ENCODE measurements at places on chromosomes 1 and 21.

DNA sequence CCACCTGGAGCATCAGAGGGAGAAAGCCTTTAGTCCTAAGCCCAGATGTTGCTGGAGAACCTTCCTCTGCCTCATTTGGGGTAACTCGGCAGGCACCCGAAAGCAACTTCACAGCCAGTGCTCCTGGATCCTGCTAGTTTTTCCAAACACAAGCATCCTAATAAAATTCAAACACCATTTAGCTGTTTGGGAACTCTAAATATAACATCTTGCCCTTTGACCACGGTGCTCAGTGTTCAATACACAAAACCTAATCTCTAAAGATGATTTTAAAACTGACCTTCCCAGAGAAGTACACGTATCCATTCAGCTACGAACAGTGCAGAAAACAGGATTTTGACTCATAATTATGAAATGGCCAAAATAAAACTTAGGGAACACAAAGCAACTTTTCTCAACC, 40.3 kb downstream of the PROX1 start:
- no peak for DNase-seq

- no peak for DNase-seq
These were observed 109.3 kb downstream of the ZC3H11B start for GRCh38 chr1:219503604-219504003.

DNA sequence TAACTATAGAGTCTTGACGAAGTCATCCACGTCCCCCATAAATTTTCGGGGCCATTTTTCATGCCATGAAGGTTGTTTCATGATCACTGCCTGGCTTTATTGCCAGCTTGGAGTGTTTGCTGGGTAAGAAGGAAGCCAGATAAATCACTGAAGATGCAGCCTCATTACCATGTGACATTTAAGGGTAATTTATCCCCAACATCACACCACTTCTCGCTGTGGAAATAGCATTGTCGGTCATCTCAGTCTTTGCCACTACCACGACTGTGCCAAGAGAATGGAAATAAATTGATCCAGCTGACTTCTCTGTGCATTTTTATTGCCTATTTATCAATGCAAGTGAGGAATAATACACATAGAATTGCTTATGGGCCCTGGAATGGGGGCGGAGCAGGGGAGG, 617.9 kb downstream of the AJAP1 start:
- no peak for DNase-seq

DNA sequence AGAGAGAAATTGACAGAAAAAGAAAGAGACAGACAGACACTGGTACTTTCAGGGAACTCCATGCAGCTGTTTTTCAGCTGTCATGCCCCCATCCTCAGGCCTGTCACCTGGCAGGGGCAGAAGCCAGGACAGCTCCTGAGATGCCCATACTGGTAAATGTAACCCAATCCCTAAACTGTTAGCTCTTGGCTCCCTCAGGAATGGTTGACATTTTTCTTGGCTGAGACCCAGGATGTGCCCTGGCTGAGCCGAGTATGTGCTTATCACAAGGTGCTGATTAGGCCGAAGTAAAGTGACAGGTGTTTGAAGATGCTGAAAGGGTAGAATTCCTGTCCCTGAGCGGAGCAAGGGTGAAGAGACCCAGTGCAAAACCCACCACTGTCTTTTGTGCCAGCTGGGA, 50.7 kb downstream of the PGM1 start:
- DNase-seq, result no peak

DNA sequence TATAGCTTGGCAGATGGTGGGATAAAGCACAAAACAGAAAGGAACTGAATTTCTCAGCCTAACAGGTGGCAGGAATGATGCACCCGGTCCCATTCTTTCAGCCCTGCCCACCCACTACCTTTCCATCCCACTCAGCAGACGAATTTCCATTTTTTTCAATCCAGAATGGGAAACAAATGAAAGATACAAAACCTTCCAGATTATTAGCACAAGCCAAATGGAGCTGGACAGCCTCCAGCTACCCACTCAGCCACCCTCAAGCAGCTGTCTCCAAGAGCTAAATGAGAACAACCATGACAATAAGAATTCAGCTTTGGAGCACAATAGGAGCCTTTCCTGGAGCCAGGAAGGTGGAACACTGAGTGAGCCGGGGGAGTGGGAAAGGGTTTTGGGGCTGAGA, 96.3 kb upstream of the ST6GALNAC5 start:
- no peak for DNase-seq

GRCh38 chr1:229664133-229664689, 38.2 kb downstream of the URB2 start:
- DNase-seq, result peak; percentile 45

GRCh38 chr1:219670426-219671149, 57.7 kb upstream of the ZC3H11B start:
- no peak for DNase-seq

- no peak for DNase-seq
These were observed 18.8 kb downstream of the GATAD2B start for GRCh38 chr1:153903841-153904455.

- peak; percentile 55 for DNase-seq
These were observed 48.7 kb downstream of the SPAG17 start for GRCh38 chr1:118136187-118136941.

DNA sequence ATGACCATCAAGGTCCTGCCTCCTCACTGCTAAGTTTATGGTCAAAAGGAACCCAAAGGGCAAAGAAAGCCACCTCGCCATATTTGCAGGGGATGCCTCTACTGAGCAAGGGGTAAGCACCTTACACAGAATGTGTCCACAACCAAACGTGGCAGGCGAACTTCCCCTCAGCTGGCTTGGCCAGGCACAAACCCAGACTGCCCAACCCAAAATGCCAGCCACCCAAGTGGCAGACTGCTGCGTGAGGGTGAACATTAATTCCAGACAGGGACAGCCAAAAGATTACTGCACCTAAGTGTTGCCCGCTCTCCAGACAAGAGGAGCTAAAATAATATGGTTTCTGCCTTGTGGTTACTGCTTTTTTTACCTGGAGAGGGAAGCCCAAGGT, 16.0 kb downstream of the ZNF697 start:
- no peak for DNase-seq
